ENCODE measurements at places on chromosomes 2 and 18.

GRCh38 chr2:95044601-95045000 lies 19.1 kb downstream of the MAL start:
- no peak for DNase-seq

- DNase-seq, result no peak
Observed at GRCh38 chr2:8496617-8497016, 185.2 kb upstream of the ID2 start.

- DNase-seq, result no peak
Observed at GRCh38 chr18:49175071-49175470, 224.3 kb upstream of the SMAD7 start.

GRCh38 chr2:31980674-31981356 lies 30.0 kb downstream of the MEMO1 start:
- DNase-seq, result peak; percentile 7

DNA sequence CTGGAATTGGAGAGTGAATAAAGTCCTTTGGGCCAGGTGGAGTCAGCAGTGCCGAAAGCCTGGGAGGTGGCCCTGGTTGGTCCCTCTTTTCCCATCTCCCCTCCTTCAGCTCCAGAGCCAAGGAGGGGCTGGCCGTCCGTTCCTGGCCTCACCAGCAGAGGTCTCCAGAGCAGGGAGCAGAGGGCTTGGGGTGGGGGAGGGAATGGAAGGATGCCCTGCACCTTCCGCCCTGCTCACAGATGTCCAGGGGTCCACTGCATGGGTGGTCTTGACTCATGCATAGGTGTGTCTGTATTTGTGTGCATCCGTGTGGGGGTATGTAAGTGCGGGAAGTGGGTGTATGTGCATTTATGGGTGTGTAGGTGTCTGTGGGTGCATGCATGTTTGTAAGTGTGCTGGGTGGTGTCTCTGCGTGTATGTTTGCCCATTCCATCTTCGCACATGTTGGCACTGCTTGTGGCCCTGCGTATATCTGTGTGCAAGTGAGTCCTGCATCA lies 201.8 kb downstream of the ZFP36L2 start:
- no peak for DNase-seq

DNA sequence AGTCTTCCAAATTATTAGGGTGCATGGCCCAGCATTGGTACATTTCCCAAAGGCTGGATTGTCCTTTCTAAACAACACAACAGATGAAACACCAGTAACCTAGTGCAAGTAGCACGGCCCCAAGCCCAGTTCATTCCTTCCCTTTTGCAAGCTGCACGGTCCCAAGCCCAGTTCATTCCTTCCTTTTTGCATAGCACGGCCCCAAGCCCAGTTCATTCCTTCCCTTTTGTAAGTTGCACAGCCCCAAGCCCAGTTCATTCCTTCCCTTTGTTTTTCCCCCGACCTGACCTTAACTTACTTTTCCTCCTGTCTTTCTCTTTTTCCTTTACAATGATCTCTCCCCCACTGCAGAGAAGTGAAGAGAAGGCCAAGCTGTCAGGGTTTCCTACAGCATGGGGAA lies 60.9 kb downstream of the C18orf63 start:
- DNase-seq, result no peak

- no peak for DNase-seq
Observed at GRCh38 chr2:42342795-42343241, 18.2 kb downstream of the COX7A2L start.

DNA sequence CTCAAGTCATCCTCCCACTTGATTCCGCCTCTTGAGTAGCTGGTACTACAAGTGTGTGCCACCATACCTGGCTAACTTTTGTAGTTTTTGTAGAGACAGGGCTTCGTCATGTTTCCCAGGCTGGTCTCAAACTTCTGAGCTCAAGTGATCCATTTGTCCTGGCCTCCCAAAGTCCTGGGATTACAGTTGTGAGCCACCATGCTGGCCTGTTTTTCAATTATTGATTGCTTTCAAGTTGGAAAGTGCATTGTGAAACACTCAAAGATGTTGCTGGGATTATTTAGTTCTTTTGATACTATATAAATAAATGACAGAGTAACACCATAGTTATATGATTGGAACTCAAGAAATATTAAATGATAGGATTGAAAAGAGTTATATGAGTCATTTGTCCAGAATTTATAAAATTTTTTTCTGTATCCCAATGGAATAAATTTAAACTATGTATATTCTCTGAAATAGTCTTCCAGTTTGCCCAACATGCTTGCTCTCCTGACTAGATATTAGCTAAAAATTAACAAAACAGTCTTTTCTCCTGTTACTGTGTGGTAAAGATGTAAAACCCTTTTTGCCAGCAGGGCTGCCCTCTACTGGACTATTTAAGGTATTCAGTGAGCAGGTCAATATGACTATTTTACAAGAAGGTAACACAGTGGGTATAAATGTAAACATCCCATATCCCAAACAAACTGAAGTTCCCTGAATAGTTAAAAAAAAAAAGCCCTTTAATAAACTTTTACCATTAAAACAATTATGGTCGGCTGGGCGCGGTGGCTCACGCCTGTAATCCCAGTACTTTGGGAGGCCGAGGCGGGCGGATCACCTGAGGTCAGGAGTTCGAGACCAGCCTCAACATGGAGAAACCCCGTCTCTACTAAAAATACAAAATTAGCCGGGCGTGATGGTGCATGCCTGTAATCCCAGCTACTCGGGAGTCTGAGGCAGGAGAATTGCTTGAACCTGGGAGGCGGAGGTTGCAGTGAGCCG lies 42.7 kb downstream of the ACSL3 start:
- DNase-seq, result peak; percentile 46

GRCh38 chr18:35610089-35610488 lies 28.5 kb downstream of the GALNT1 start:
- no peak for DNase-seq

DNA sequence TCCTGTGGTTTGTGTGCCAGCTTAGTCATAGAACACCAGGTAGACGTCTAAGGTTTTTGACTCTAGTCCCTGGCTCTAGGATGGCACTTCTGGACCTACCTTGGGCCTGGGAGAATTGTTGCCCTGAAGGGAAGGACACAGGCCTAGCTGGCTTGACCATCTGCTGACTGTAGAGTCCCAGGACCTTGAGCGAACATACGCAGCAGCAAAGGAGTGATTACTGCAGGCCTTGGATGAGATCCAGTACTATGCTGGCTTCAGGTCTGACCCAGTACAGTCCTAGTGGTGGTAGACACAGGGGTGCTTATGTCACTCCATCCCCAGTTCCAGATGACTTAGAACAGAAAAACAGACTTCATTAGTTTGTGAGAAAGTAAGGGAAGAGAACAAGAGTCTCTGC lies 37.7 kb downstream of the ST8SIA3 start:
- no peak for DNase-seq

DNA sequence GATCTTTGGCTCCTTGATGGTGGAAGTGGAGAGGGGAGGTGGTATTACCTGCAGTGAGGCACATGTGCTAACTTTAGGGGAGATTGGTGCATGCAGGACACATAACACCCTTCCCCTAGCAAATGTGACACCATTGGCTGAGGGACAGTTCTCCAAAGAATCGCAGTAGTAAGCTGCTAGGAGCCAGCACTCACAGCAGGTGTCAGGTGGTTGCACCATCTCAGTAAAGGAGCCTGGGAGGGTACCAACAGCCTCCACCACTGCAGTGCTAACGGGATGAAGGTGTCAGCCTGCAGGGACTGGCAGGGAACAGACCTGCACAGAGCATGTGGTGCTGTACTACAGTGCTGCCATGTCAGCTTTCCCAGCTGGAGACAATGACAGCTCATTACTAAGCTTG lies 127.3 kb upstream of the PIEZO2 start:
- no peak for DNase-seq

DNA sequence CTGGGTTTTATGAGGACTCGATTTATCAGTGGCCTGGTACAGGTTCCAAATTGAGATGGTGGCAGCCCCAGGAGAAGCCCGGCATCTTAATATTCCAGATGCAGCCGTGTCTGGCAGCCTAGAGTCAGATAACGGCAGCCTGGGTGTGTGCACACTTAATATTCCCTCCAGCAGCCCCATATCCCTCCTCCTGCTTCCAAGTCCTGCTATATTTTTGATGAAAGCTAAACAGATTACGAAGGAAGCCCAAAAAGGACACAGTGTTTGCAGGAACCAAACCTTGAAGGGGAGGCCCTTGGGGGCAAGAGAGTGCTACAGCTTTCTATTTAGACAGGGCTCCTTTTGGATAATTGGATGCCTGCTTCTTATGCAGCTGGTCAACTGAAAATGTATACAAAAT lies 25.1 kb upstream of the ALK start:
- no peak for DNase-seq

DNA sequence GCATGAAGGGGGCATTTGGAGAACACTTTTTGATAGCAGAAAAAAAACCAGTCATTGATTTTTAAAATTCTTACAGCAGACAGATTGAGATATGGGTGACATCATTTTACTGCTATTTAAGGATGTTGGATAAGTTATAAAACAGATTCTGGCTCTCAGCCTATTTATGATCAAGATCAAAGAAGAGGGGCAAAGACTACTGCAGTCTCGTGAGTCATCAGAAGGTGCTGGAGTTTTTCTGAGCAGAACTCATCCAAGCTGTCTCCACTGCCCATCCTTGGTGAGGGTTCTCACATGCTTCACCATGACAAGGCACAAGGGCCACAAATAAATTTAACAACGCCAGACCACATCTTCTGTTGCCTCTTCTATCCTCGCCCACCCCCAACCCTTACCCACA lies 58.8 kb downstream of the ST6GAL2 start:
- no peak for DNase-seq

DNA sequence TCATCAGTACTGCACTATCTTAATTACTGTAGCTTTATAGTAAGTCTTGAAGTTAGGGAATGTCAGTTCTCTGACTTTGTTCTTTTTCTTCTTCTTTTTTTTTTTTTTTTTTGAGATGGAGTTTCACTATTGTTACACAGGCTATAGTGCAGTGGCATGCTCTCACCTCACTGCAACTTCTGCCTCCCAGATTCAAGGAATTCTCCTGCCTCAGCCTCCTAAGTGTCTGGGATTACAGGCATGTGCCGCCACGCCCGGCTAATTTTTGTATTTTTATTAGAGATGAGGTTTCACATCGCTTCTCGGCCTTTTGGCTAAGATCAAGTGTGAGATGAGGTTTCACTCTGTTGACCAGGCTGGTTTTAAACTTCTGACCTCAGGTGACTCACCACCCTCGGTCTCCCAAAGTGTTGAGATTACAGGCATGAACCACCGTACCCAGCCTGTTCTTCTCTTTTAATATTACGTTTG lies 41.9 kb upstream of the TANC1 start:
- no peak for DNase-seq

DNA sequence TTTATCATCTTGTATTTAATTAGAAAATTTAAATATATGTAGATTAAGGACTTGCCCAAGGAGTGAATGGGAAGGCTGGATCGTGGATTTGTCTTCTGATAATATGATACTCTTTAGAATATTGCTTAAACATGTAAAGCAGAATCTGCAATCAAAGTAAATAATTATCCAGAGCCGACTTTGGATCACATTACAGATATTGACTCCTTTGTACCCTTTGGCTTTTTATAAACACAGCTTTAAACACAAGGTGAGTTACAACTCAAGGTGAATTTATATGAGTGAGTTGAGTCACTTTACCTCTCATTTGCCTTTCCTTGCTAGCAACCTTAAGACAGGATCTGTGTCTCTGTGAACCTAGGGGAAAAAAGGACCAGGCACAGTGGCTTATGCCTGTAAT lies 37.7 kb upstream of the SLC25A52 start:
- DNase-seq, result no peak

Measured in Jurkat, Clone E6-1 (cell line).